Stimulated activated CD4-positive, alpha-beta T cell treated with anti-CD3 and anti-CD28 coated beads, Interleukin-1b, Interleukin-23, amount 100 ng/mL, for 1 hour (primary cell): ENCODE measurements at places on chromosomes 2 and 18.

DNA sequence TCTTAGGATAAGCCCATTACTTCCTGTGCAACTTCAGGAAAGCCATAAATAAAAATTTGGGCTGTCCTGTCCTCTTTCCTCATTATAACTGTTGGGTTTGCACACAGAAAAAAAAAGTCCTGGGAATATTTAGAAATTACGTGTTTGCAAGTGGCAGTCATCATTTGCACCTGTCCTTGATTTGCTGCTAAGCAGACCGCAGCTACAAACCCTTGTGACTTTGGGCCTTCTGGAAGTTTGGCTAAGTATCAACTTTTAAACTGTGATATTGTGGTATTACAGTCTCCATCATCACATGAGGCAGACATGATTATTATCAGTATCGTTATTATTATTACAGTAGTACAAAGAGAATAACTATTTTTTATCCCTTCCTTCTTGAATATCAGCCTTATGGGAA is 260.7 kb upstream of the SESTD1 start:
- DNase-seq = no peak

- no peak for DNase-seq
Measured at GRCh38 chr2:45707006-45707405, 55.5 kb downstream of the PRKCE start.

DNA sequence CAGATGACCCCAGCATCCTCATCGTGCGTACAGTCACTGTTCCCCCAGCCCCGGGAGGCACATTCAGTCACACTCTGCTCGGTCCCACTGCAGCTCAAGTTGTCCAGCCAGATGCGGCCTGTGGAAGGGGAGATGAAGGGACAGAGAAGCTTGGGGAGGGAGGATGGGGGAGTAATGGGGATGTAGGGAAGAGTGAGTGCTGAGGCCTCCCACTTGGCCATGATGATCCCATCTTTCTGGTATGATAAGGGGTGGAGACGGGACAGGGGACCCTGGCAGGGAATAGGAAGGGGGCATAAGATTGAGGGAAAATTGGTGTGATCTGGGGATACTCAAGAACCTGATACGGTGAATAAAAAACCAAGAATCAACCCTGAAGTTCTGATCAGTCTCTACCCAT is 3.5 kb downstream of the LOXL3 start:
- DNase-seq = no peak

GRCh38 chr2:202375033-202375608 is 1.0 kb upstream of the BMPR2 start:
- peak; percentile 7 for DNase-seq

DNA sequence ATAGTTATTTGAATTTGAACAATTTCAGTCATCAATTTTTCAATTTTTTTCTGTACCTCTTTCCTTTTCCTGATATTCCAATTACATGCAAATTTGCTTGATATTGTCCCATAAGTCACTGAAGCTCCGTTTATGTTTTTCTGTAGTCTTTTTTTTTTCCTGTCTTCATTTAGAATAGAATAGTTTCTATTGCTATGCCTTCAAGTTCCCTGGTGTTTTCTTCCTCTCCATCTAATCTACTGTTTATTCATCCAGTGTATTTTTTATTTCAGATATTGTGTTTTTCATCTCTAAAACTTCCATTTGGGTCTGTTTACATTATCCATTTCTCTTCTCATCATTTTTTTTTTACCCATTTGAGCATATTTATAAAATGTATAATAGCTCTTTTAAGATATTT is 8.0 kb upstream of the EIF2AK2 start:
- no peak for DNase-seq

GRCh38 chr2:136434251-136434715 is 316.3 kb upstream of the CXCR4 start:
- no peak for DNase-seq

DNA sequence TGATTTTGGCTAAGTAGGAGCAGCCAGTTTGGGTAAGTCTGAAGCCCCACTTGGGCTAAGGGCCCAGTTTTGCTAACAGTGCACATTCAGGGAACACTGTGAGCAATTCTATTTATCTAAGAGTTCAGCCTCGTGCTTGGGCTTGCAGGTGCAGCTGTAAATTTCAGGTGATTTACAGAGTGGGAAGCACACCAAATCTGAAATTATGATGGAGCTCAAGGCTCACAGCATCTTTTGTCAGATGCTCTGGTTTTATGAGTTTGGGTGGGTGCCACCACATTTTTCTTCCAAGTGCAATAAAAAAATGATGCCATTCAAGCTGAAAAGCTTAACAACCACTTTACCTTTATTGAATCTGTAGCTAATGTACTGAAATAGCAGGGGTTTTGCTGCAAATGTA is 671.2 kb downstream of the LRRTM4 start:
- no peak for DNase-seq

DNA sequence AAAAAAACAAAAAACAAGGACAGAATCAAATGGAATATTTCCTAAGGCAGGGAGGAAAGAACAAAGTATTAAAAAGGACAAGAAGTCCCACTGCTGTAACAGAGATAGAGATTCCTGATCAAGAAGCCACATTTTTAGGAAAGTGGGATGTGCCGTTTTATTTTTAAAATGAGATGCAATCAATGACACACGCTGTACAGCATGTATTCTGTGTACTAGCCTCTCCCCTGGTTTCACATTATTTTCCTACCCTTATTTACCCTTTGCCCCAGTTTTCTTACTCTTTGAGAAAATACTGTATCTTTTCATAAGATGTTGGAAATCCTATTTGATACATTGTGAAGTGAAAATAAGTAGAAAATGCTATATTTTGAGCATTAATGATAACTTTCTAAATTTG is 45.8 kb downstream of the E2F6 start:
- no peak for DNase-seq

GRCh38 chr2:121209014-121209610 is 75.9 kb downstream of the TFCP2L1 start:
- no peak for DNase-seq

DNA sequence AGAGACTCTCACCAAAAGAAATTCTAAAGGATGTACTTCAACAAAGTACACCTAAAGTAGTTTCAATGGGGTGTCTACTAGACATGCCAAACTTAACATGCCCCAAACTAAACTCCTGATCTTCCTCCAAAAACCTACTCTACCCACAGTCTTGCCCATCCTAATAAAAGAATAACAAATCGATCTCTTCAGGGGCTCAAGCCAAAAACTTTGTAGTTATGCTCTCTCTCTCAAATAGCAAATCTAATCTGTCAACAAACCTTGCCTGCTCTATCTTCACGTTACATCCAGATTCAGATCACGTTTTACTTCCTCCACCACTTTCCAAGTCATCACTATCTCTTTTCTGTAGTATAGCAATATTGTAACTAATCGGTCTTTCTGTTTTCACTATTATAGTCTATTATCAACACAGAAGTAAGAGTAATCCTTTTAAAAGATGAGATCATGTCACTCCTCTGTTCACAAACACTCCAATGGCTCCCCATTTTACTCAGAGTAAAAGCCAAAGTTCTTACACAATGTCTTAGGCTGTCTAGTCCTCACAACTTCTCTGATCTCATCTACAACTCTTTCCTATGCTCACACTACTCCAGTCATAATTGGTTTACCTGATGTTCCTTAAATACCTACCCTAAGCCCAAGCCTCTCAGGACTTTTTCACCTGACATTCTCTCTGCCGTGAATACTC is 79.9 kb downstream of the THADA start:
- no peak for DNase-seq

- DNase-seq = no peak
Measured at GRCh38 chr2:136497709-136498108, 267.6 kb upstream of the THSD7B start.

DNA sequence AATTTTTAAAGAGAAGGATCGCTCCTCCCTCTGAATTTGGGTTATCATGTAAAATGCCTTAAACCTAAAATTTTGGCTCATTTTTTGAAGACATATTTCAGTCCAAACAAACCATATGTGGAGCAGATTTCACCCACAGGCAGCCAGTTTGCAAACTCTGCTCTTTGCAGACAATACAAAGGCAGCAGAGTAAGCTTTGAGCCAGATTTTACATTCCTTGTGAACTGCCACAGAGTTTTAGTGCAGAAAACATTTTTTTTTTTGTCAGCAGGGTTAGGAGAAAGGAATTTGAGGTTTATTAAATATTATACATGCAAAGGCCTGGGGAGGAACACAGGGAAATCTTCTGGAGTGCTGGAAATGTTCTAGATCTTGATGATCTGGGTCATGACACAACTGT is 171.9 kb upstream of the FN1 start:
- no peak for DNase-seq

DNA sequence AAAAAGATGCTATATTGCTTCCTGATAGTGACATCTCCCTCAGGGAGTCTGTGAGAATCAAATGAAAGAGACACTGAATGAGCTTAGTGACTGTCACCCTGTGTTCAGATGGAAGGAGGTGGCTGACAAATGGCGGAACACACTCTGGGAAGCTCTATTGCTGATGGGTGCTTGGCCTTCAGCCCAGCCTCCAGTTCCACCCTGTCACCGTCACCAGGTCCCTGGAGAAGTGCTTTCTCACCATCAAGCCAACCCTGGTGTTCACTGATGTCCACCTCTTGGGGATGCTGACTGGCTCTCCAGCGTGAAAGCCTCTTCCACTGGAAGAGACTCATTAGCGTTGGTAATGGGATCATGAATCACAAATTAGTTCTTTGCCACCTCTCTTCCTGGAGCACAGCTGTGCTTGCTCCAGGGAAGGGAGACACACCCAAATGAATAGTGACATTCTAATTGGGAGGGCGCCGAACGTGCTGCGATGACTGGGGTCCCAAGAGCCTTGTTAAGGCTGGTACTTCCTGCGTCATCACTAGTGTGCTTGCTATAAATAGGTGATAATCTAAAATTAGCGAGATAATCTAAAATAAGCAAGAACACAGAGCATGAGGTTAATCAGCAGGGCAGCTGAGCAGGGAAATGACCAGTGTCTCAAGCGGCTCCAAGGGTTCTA is 154.0 kb downstream of the CLIP4 start:
- DNase-seq = no peak

- no peak for DNase-seq
Measured at GRCh38 chr18:32122039-32122438, 30.4 kb downstream of the RNF138 start.

GRCh38 chr2:222946700-222947287 is 86.0 kb downstream of the ACSL3 start:
- no peak for DNase-seq

GRCh38 chr2:196873511-196873910 is 53.0 kb downstream of the PGAP1 start:
- no peak for DNase-seq

- DNase-seq = no peak
Measured at GRCh38 chr2:64730551-64731262, 77.0 kb upstream of the SERTAD2 start.

- no peak for DNase-seq
Measured at GRCh38 chr2:83595121-83595690, 863.9 kb downstream of the SUCLG1 start.

- no peak for DNase-seq
Measured at GRCh38 chr2:45442026-45442425, 169.0 kb downstream of the SRBD1 start.

- no peak for DNase-seq
Measured at GRCh38 chr2:48838029-48838428, 82.5 kb upstream of the LHCGR start.

DNA sequence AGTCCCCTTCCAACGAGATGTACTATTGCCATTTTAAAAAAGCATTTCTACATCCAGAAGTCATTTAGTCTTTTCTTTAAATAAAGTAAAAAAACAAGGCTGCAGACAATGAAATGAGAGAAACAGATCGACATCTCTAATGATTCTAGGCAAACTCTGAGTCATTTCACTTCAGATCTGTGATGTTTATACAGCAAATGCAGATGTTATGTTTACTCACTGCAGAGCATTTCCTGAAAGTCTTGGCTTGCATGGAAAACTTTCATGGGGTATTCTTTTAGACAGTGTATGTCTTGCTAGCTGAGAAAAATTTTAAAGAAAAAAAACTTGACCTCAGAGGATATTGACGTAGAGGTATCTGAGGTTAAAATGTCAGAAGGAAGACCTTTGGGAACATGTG is 797.4 kb downstream of the CNTNAP5 start:
- no peak for DNase-seq

GRCh38 chr2:175318542-175318941 is 137.0 kb upstream of the ATP5MC3 start:
- DNase-seq = no peak

DNA sequence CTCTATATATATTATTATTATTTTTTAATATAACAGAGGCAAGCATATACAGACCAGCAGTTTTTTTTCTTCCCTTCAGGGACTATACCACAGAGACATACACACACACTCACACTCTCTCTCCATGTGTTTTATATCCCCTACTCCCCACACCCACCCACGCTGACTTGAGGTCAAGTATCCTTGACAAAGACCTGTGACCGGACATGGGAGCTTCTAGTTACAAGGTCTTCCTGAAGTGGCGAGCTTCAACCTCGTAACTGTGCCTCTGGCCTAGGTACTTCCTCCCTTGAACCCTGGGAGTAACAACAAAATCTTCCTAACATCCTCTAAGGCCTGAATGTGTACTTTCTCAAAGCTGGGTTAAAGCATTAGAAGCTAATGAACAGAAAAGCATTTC is 52.5 kb downstream of the POLR1A start:
- no peak for DNase-seq

GRCh38 chr2:28828382-28828781 is 17.7 kb downstream of the SPDYA start:
- DNase-seq = no peak

DNA sequence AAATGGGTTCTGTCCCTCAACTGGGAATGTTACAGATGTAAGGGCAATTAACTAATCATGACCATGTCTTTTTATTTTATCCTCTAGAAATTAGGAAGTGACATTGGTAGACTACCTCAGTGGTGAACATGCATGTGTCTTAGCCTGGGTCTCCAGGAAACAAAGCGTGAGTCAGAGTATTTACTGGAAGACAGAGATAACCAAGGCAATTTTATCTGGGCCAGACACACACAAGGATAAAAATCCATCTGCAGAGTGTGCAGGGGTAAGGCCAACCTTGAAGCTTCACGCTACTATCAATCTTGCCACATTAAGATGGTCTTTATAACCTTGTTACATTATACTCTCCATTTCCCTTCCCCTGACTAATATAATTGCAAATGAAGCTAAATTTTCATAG is 487.5 kb downstream of the SUCLG1 start:
- DNase-seq = no peak

GRCh38 chr18:40907842-40908241 is 1047.2 kb upstream of the PIK3C3 start:
- DNase-seq = no peak

DNA sequence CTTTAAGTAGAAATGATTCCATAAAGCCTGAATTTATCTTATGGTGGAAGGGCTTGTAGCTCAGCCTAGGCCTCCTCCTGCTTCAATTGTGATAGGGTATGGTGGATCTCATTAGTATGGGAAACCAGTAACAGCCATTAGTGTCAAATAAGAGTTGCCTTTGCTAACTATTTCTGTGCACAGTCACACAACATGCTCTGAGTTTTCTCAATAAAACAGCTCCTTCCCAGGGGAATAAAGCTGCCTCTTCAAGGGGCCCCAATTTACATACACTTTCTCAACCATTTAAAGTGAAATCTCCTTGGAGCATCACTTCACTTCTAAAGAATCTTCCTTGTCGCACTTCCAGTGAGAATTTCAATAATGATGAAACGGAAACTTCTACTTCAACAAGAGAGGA is 53.4 kb downstream of the KLF7 start:
- DNase-seq = no peak

- DNase-seq = no peak
Measured at GRCh38 chr2:85936421-85937068, 47.8 kb upstream of the ST3GAL5 start.

GRCh38 chr2:4762951-4763376 is 929.2 kb upstream of the SOX11 start:
- DNase-seq = no peak
